Left renal pelvis (tissue), 4 donors: ENCODE measurements at places on chromosomes 16 and 17.

GRCh38 chr17:6639586-6640535, 650 bp downstream of the KIAA0753 start:
- DNase-seq, result no peak

DNA sequence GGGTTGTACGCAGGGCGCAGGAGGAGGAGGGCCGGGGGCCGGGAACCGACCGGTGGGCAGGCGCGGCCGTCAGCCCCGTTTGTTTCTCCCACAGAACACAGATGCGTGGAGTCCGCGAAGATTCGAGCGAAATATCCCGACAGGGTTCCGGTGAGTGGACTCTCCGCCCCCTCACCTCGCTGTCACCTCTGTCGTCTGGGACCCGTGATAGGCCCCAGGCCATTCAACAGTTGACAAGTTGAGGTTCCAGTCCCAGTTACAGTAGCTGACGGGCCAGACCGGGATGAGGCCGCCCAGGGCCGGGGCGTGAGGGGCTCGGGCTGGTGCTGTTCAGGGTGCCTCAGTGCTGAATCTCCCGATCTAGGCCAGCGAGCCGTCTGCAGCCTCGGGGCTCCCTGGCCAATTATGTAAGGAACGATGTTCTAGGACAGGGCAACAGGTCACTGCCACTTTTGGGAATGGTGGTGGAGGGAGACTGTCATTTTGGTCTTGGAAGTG, 628 bp downstream of the GABARAPL2 start:
- DNase-seq, result no peak

DNA sequence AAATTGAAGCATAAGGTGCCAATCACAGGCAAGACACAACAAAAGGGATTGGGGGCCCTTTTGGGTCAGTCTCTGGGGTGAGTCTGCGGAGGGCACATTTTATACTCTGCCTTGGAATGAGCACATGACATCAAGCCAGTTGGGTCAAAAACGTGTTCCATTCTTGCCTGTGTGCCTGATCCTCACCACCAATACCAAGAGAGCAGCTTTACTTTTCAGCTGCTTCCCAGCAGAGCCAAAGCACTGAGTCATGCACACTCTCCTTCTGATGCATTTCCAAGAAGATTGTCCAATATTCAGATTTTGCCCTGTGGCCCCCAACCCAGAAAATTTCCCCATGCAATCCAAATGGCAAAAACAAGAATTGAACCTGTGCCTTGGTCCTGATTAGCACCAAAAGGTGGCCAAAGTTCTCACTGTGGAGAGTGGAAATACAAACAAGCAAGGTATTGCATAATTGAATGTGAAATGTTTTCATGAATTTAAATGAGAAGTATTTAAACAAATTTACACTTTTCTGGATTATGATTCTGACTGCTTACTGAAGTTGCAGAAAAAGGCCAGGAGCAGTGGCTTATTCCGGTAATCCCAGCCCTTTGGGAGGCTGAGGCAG, 217.8 kb upstream of the SOX9 start:
- DNase-seq, result no peak

GRCh38 chr17:83028851-83029250, 50.6 kb upstream of the METRNL start:
- DNase-seq, result no peak

DNA sequence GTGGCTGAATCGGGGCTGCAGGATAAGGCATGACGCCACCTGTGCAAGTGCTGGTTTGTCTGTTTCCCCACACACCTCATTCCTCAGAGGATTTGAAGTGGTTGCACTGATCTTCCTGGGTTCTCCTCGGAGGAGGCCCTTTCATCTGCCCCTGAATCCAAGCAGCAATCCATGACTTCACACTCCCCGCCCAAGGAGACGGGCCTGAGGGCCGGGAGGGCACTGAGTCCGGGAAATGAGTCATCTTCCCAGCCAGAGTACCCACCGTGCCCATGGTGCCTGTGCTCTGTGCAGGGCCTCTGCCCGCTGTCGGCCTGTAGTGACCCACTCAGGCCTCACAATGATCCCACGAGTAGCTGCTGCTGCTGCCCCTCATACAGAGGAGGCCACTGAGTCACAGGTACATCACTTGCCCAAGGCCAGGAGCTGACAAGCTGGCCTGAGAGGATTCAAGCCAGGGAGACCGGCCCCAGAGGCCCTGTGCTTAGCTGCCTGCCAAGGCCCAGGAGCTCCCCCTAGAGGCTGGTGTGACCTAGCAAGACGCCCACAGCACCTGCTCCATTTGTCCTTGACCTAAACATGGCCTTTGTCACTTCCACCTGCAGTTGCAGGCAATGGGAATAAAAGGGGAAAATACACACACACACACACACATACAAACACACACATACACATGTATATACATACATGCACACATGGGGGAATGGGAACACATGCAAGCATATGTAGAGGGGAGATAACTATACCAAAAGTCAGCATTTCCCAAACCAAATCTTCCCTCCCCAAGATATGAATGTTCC, 240.0 kb downstream of the C16orf95 start:
- no peak for DNase-seq
